ENCODE measurements at places on chromosomes 13 and 19.

GRCh38 chr13:37685206-37685605, 86.6 kb upstream of the POSTN start:
- DNase-seq: no peak

GRCh38 chr19:1376415-1376805, 7.3 kb upstream of the NDUFS7 start:
- DNase-seq: no peak

DNA sequence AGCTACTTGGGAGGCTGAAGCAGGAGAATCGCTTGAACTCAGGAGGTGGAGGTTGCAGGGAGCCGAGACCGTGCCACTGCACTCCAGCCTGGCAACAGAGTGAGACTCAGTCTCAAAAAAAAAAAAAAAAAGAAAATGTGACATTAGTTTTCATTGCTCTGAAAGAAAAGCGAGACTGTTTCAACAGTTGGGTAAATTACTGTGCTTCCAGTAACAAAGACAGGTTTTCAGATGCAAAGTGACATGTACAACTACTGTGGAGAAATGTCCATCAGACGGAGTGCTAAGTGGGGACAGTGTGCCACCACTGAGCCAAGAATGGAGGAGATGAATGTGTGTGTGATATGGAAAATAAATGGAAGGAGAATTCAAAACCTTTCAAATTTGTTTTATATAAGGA, 24.2 kb upstream of the SLC15A1 start:
- DNase-seq: no peak

GRCh38 chr13:59111751-59112171, 1052.0 kb downstream of the DIAPH3 start:
- no peak for DNase-seq

GRCh38 chr19:23095418-23095817, 21.4 kb upstream of the ZNF730 start:
- DNase-seq: no peak

DNA sequence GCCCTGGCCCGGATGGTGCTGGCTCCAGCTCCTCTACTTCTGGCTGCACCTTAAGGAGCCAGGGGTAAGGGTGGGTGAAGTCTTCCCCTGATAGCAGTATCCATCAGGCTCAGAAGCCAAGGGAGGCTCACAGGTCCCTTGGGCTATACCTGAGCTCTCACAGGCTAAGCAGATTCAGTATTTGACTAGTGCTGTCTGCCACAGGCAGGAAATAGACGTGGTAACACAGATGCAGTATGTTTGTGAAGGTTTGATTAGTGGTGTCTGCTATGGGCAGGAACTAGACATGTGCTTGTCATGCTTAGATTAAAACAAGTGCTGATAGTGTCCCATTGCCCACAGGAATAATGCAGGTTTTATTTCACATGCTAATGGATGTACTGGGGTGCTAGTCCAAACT, 4.0 kb downstream of the SYT5 start:
- DNase-seq: no peak

GRCh38 chr13:110359840-110360301, 52.8 kb downstream of the COL4A2 start:
- no peak for DNase-seq

- DNase-seq: no peak
These were observed 543.1 kb upstream of the SLITRK5 start for GRCh38 chr13:87128036-87128435.

GRCh38 chr19:38745316-38745715, 1.0 kb upstream of the CAPN12 start:
- DNase-seq: no peak

GRCh38 chr19:3234800-3235199, 10.3 kb downstream of the CELF5 start:
- no peak for DNase-seq

GRCh38 chr19:33358408-33358807, 15.1 kb upstream of the CEBPG start:
- no peak for DNase-seq

DNA sequence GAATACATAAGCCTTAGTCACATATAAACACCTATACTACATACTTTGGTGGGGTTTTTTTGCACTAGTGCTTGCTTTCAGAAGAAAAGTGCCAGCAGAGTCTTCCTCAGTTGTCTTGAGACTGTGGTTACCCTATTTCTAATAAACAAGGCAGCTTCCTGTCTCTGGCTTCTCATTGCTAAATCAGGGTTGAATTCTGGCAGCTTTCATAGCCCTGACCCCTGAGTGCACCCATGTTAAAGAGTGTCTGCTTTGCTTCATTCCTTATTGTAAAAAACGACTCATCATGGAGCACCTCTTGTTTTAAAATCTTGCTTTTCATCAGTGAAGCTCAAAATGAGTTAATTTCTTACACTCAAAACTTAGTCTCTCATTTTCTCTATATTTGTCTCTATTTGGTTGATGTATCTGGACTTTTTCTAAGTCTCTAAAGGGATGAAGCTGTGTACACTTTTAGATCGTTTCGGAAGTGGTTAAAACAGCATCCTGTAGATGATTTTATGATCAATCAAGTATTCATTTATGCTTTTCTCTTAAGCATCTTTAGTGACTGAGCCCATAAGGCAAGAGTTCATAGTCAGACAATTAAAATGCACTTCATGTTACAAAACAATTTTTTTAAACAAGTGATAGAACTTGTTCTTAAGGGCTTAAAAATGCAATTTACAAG, 72.1 kb downstream of the KLF12 start:
- DNase-seq: no peak

DNA sequence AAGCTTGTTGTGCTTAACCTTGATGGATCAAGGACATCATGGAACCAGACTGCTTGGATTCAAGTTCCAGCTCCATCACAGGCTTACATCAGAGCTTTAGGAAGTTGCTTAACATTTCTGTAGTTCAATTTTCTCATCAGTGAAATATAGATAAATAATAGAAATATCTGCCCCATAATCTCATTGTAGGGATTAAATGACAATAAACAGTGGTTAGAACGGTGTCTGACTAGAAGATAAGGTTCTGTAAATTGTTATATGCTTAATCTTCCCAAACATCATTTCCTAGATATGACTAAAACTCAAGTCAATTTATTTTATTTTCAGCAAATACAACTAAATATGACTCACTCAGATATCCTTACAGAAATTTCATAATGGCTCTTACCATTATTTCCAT, 83.5 kb downstream of the SLITRK1 start:
- DNase-seq: no peak

DNA sequence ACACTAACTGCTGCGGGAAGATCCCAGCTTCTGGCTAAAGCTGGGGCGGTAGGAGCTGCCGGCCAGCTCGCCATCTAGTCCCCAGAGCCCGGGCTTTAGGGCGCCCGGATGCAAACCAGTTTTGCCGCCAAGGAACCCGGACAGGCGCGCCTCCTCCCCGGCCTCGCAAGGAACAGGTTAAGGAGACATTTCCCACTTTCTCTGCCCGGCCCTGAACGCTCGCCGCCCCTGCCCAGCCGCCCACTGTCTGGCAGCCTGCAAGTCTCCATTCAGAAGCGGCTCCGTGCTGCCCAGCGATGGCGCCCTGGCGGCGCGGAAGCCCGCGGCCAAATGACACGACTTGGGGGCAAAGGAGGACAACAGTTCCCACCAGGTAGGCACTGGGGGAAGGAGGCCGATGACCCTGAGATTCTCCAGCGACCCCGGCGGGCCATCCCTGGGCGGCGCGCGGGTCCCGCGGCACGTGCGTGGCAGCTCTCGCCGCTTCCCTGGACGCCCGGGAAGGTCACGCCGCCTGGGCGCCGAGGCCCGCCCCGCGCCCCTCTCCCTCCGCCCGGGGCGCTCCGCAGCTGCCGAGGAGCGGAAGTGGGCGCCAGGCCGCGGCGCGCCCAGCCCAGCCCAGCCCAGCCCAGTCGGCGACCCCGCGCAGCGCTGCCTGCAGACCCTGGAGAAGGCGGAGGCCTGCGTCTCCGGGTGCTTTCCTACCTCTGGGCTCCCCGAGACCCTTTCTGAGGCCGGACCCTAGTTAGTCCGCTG, 42.2 kb upstream of the HNRNPA1L2 start:
- DNase-seq: peak; percentile 42

DNA sequence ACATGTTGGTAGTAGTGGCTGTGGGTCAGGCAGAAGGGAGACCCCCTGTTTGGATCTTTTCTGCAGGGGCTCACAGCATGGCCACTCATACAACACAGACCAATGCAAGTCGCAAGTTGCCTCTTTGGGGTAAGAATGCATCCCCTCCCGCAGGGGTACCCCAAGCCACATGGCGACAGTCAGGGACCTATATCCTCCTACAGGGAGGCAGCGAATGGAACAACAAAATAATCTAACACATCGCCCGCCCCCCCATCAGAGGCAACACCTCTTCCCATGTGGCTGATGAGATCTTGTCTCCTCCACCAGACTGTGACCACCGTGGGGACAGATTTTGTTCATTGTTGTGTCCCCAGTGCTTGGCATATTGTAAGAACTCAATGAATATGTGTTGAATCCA, 40.7 kb upstream of the PNMA8B start:
- DNase-seq: no peak

- no peak for DNase-seq
These were observed 139.3 kb downstream of the ENOX1 start for GRCh38 chr13:43647471-43647870.

- DNase-seq: peak; percentile 86
These were observed 10.4 kb upstream of the JUND start for GRCh38 chr19:18291590-18292461.

DNA sequence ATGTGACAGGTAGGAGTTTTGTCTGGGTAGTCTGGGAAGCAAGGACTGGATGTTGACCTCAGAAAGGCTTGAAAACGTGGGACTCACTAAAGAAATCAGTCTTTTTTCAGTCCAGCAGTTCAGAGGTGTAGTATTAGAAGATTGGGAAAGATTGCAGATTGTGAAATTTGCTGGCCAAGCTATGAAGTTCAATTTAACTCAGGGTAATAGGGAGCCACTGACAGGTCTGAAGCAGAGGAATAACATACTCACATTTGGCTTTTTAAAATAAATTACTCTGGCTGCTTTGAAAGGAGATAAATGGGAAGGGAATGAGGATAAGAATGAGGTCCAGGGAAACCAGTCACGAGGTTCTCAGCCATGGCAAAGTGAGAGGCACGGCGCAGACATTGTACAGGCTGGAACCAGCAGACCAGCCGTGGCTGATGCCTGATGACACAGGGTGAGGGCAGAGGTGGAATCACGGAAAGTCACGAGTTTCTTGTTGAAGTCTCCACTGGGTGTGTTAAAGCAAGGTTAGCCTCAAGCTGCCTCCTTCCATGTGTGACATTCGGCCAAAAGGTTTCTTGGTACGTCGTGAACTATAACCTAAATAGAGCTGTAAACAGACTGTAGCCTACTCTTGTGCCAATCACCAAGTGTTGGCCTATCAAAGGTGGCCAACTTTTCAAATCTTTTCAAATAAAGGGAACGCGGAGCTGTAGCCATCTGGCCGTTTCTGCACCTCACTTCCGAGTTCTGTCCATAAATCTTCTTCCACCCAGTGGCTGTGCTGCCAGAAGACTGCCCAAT, 377.6 kb downstream of the IRS2 start:
- no peak for DNase-seq

DNA sequence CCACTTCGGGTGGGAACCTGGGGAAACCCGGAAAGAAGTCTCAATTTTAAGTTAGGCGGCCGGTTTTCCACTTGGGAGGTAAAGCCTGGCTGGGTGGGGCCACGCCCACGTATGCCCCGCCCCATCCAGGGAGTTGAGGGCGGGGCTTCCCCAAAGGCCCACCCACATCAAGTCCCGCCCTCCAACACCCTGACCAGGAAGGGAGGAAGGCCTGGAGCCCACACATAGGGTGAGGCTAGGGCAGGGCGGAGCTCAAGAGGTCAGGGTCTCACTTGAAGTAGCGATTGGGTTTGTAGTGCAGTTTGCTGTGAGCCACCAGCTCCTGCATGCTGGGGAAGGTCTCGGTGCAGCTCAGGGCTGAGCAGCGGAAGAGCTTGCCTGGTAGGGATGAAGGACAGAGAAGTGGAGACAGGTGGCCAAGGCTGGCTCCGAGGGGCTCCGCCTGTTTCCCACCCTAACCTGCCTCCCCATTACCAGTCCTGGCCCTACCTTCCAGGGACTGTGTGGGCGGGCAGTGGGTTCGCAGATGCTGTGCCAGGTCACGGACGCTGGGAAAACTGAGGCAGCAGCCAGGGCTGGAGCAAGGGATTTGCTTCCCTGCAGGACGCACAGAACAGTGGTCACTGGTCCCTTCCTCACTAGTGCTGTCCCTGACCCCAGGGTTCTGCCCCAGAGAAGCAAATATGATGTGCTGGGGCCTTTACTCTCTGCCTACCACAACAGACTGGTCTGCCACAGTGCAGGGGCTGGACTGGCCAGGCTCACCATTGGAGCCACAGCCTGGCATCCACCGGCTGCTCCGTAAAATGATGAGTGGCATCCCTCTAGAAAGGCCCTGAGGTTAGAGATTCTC, 1.6 kb downstream of the ZNF414 start:
- DNase-seq: no peak

DNA sequence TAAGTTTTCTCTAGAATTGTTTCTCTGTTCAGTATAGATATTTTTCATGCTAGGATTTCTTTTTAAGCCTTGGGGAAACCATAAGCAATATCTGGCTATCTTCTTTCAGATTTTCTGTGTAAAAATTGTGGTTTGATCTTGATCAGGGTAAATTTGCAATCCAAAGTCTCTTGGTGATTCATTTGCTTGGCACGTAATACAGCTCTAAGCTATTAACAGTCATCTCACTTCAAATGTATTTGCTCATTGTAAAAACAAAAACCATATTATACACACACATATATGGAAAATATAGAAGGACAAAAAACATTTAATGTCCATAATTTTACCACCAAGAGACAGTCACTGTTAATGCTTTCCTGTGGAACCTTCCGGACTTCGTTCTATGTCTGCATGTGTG, 191.0 kb downstream of the SHISA2 start:
- no peak for DNase-seq

DNA sequence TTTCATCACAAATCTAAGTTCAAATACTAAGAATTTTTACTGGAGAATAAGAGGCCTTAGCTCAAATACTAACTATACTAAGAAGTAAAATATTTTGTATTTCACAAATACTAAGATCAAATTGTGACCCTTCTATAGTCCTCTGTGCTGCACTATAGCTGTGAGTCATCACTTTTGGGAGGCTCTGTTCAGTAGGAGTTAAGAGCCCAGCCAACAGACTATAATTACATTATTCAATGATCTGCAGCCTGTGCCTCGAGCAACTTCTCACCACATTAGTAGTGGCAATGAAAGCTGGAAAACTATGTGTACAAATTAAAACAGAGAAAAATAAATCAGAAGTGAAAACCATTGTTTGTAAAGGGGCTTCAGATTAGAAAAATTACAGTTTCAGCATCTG, 147.3 kb upstream of the GPC6 start:
- no peak for DNase-seq

GRCh38 chr13:22090106-22090505, 419.2 kb downstream of the FGF9 start:
- DNase-seq: no peak

GRCh38 chr13:45851956-45852355, 403 bp upstream of the SIAH3 start:
- no peak for DNase-seq

GRCh38 chr13:44270150-44270549, 103.5 kb upstream of the SERP2 start:
- no peak for DNase-seq

DNA sequence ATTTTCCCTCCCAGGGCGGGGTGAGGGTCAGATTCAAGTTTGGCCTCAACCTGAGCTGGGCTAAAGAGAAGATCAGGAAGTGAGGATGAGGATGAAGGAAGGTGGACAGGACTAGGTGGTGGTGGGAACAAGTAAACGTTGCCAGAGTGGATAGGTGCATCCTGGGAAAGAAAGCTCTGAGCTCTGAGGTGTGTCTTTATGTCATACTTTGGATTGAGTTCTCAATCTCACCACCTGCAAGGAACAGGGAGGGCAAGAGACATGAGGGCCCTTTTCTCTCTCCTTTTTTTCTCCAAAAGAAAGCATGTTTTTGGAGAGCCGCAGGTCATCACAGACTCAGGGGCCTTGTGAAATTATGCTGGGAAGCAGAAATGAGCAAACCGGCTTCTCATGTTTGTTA, 38.2 kb upstream of the IGFL1 start:
- no peak for DNase-seq

Measured in left ventricle myocardium inferior (tissue), 1 donor.